ENCODE measurements at places on chromosomes 3 and 15.
A peak's percentile ranks its signal among the peaks of the same experiment; 100 is the strongest.

GRCh38 chr3:27680517-27681246, 41.4 kb downstream of the EOMES start:
- no peak for DNase-seq

DNA sequence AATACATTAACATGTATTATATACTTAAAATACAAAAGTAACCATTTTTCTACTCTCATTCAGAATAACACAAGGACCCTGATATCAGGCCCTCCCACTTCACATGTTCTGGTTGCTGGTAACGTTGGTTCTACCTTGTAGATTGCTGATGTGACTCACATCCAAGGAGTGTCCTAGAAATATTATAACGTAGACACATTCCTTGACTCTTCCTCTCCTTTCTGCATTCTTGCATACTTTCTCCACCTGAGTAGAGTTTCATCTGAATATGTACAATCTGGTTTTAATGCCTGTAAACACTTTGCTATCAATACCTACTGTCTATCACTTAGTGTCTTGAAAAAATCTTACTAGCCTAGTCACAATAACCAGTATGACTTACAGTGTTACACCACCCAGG, 35.0 kb upstream of the NEDD4 start:
- DNase-seq = no peak

- DNase-seq = no peak
Measured at GRCh38 chr3:195012571-195012970, 258.4 kb downstream of the XXYLT1 start.

- no peak for DNase-seq
Measured at GRCh38 chr3:104909198-104909597, 457.5 kb upstream of the ALCAM start.

- no peak for DNase-seq
Measured at GRCh38 chr3:28739647-28740046, 391.0 kb upstream of the AZI2 start.

- no peak for DNase-seq
Measured at GRCh38 chr3:55607844-55608243, 120.7 kb upstream of the WNT5A start.

- no peak for DNase-seq
Measured at GRCh38 chr15:85865070-85865684, 70.5 kb upstream of the KLHL25 start.

GRCh38 chr15:28914483-28915023, 28.8 kb downstream of the APBA2 start:
- DNase-seq = no peak

DNA sequence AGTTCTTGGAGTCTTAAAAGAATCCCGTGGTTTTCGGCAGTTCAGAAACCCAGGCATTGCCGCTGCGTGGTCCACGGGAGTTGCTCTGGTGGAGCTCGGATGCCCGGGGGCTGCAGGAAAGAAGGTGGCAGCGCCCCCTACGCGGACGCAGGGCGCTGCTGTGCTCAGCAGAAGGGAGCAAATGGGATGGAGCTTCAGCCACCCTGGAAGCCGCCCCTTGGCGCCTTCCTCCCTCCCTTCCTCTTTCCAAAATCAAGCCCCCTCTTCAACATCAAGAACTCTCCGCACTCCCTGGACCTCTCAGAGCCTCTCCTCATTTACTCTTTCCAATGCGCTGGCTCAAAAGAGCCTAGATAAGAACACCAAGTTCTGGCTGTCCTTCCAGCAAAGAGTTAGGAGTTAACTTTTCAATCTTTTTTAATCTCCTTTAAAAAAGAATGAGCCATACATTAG, 880 bp upstream of the CHRNA7 start:
- DNase-seq = no peak

DNA sequence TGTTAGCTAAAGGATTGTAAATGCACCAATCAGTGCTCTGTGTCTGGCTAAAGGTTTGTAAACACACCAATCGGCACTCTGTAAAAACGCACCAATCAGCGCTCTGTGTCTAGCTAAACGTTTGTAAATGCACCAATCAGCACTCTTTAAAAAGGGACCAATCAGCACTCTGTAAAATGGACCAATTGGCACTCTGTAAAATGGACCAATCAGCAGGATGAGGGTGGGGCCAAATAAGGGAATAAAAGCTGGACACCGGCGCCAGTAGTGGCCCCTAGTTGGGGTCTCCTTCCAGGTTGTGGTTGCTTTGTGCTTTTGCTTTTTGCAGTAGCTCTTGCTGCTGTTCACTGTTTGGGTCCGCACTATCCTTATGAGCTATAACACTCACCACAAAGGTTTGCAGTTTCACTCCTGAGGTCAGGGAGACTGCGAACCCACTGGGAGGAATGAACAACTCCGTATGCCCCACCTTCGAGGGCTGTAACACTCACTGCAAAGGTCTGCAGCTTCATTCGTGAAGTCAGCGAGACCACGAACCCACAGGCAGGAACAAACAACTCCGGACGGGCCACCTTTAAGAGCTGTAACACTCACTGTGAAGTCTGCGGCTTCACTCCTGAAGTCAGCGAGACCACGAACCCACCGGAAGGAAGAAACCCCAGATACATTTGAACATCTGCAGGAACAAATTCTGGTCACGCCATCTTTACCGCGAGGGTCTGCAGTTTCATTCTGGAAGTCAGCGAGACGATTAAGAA, 1.1 kb upstream of the SUCLG2 start:
- DNase-seq = peak; percentile 69

DNA sequence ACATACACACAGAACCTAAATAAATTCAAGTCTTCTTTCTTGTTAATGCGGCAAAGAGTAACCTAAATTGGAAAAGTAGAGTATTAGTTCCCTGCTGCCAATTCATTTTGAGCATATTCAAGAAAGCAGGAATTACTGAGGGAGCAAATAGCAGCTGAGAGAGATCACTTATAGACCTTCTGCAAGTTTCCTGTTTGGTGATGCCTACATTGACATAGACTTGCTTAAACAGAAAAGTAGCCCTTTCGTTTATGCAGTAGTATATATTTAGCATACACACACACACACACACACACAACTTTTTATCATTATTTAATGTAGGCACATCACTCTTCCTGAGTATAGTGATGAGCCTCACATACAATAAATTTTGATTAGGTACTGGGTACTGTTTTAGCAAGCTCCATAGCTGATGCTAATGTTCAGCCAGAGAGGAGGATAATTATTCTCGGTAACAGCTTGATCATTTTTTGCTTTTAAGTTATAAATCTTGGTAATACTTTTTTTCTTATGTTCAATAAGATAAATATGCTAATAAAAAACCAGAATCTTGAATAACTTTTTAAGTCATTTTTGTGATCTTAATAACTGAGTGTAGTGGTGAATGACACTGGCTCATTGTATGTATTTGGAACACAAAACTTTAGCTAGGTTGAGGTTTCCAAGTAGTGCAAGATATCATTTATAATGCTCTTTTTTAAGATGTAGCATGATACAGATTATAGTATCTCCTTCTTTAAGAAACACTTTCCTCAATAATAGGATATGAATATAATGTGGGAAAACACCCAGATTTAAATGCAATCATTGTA, 174.7 kb downstream of the MBNL1 start:
- DNase-seq = no peak

DNA sequence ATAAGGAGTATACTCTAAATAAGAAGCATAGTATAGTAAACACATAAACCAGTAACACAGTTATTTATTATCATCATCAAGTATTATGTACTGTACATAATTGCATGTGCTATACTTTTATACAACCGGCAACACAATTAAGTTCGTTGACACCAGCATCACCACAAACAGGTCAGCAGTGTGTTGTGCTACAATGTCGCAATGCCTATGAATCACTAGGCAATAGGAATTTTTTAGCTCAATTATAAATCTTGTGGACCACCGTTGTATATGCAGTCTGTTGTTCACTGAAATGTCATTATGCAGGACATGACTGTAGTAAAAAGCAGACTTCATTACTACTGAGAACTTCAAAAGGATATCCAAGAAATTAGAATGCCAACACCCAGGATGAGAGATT, 177.0 kb downstream of the PDCD6IP start:
- DNase-seq = no peak

- DNase-seq = no peak
Measured at GRCh38 chr3:115226844-115227445, 79.9 kb upstream of the ZBTB20 start.

- DNase-seq = peak; percentile 96
Measured at GRCh38 chr3:196609343-196609775, 30.1 kb upstream of the NRROS start.

- DNase-seq = no peak
Measured at GRCh38 chr3:56314842-56315241, 153.4 kb downstream of the ERC2 start.

- no peak for DNase-seq
Measured at GRCh38 chr3:105790534-105790933, 78.3 kb downstream of the CBLB start.

GRCh38 chr3:49699281-49699979, 10.1 kb downstream of the RNF123 start:
- no peak for DNase-seq

- DNase-seq = no peak
Measured at GRCh38 chr3:140198242-140198641, 263.3 kb downstream of the CLSTN2 start.

DNA sequence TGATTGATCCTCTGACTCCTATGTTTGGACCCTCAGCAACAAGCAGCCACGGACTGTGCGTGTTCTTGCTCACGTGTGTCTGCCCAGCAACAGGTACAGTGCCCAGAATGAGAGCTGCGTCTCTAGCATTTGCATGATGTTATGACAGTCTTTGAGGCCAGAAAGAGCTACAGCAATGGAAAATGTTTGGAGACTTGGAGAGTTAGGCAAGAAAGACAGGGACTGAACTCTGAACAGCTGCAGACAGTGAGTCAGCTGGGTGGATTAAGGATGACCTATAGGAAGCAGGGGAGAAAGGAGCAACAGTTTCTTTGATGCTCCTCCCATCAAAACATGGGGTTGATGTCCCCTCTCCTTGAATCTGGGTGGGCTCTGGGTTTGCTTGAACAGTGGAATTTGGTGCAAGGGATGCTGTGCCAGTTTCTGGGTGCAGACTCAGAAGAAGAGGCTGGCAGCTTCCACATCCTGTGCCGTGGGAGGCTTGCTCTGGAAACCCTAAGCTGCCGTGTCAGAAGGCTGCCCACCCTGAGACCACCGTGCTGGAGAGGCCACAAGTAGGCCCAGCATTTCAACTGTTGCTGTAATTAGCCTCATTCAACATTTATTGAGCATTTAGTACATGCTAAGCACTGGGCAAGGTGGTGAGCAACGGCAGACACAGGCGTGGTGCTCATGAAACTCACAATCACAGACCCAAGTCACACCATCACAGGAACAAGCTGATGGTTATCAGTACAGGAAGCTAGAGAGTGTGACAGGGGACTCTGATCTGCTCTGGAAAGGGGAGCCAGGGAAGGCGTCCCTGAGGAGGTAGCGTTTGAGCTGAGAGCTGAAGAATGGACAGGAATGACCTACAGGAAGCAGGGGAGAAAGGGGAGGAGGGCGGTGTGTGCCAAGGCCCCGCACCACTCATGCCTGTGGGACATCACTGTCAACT, 21.7 kb downstream of the CCR9 start:
- DNase-seq = no peak

- DNase-seq = no peak
Measured at GRCh38 chr3:171847133-171847532, 4.0 kb downstream of the TMEM212 start.

DNA sequence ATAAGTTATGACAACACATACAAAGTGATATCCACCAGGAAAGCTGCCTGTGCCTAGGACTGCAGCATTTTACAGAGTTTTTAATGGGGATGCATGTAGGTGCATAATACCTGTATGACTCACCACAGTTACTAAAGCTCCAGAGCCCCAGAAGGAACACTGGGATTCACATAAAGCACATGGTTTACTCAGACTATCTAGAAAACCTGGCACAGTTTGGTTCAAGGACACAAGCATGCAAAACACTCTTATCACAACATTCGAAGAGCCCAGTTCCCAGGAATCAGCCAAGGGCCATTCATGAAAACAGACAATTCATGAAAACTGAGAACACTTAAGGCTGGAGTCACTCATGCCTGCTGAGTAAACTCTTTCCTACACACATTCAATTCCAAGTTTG, 261.0 kb downstream of the PYDC2 start:
- DNase-seq = no peak

GRCh38 chr3:3038201-3038991, 71.8 kb downstream of the IL5RA start:
- DNase-seq = no peak

DNA sequence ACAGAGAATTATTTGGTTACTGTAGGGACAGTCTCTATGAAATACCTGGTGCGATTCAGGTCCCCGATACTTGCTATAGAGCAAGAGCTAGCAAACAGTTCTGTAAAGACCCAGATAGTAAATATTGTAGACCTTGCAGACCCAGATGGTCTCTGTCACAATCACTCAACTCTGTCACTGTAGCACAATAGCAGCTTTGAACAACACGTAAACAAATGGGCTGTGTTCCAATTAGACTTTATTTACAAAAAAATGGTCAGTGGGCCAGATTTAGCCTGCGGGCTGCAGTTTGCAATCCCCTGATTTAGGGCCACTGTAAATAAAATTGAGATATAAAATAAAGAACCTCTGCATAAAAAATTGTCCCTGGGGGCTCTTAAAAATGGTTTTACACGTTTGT, 127.7 kb downstream of the SV2B start:
- DNase-seq = no peak

DNA sequence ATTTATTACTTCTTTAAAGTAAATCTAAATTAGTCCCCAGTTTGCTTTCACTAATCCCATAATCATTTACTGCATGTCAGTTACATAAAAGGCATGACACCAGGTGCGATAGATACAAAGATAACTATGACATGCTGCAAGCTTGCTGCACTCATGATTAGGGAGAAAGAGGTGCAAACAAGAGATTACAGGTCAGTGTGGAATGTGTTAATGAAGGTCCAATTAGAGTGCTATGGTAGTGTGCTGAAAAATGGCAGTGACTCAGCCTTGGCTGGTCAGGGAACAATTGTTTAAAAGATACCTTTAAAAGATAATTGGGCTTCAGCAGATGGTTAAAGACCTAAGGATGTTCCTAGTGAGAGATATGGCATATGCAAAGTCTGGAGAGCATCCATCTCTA, 352.6 kb upstream of the TGFBR2 start:
- no peak for DNase-seq

DNA sequence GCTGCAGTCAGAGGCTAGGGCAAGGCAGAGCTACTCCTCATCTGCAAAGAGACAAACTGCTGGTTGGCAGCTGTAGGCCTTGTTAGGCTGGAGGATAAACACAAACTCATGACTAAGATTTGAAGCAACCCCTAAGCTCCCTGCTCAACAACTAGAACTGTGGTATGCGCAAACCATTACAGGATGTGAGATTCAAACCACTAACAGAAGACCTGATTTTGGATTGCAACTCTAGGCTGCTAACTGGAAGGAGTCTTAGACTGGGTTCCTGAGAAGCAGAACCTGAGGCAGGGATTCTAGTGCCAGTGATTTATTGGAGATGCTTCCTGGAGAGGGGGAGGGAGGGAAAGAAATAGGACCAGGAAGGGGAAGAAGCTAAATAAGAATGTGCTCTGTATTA, 22.5 kb downstream of the CCR4 start:
- DNase-seq = no peak

- no peak for DNase-seq
Measured at GRCh38 chr3:32002561-32003368, 21.2 kb downstream of the ZNF860 start.

GRCh38 chr3:153626158-153626557, 464.1 kb downstream of the RAP2B start:
- DNase-seq = no peak

- DNase-seq = no peak
Measured at GRCh38 chr15:34501131-34501530, 63.5 kb upstream of the GOLGA8A start.

- no peak for DNase-seq
Measured at GRCh38 chr3:4358273-4358672, 55.1 kb downstream of the SETMAR start.
